ENCODE measurements at places on chromosomes 2 and 18.
A peak's percentile ranks its signal among the peaks of the same experiment; 100 is the strongest.

DNA sequence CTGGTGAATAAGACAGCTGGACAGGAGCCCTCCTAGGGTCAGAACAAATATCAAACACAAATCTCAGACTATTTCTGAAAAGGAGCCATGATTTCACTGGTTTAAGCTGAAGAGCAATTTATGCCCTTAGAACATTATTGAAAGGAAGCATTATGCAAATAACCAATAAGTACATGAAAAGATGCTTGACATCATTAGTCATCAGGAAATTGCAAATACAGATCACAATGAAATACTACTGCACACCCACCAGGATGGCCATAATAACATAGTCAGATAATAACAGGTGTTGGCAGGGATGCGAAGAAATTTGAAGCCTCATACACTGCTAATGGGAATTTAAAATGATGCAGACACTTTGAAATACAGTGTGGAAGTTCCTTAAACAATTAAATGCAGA is 176.4 kb upstream of the RAB6C start:
- no peak for DNase-seq

DNA sequence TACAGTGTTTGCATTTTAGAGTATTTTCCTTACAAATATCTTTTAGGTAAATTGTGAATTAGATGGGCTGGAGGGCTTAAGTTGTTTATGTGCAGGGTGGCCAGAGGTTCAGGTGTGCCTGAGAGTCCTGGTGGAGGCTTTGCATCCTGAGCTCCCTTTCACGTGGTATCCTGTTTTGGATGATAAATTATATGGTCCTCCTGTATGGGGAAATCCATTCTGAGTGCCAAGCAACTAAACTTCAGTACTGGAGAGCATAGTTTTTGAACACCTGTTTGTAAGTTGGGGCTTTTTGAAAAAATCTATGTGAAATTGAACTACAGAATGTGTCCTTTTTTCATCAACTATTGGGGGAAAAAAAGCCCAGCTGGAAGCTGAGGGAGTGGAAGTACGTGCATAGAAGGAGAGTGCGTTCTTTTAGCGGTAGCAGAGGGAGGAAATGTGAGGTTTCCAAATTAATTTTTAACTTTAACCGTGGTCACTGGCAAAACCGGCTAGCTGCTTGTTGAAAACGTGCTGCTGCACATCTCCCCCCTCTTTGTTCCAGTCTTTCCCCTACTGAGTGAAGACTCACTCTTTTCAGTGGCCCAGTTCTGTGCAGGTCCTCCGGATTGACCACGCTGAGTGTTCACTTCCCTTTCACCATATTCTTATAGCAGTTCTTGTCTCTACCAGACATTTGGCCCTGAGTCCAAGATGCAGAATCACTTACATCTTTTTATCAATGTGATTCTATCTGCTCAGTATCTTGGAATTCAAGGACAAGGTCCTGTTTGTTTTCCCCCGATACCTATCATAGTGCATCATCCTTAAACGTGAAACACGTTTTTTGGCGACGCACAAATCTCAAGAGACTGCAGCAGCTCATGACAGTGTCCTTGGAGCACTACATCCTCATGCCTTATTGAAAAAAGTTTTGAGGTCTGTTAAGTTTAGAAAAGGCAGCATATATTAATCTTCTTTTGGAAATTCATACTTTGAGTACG is 15.3 kb downstream of the CNOT11 start:
- DNase-seq: no peak

DNA sequence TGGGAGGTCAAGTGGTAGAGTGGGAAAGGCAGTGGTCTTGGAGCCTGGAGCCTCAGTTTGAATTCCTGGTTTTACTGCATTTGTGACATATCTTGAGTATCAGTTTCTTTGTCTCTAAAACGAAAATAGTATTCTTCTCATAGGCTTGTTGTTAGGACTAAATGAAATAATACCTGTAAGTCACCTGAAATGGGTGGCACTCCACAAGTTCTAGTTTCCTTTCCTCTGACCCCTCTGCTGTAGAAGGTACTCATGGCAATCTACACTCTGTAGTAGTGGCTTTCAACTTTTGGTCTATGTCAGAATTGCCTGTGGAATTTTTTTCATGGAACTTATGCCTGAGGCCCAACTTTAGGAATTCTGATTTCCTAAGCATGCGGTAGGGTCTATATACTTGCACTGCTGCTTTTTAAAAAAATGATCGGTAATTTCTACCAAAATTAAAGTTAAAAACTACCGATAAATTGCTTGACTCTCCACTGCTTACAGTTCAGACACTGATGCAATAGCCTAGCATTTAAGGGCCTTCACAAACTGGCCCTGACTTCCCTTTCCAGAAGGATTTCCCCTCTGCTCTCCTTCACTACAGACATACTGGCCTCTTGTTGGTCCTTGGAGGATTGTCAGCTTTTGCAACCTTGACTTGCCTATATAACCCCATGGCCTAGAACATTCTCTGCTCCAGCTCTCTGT is 47.2 kb downstream of the PLEK start:
- DNase-seq: no peak

DNA sequence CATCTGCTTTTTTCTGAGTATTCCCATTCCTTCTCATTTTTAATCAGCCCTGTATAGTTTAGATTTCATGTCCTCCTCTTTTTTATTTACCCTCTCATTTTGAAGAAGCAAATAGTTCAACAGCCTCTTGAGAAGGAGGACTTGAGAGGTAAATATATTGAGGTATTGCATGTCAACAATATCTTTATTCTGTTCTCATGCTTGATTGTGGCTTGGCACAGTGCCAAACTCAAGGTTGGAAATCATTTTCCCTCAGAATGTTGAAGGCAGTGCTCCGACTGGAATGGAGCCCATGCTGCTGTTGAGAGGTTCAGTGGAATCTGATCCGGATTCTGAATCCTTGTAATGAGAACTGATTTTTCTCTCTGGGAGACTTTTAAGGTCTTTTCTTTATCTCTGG is 31.0 kb upstream of the GALNT3 start:
- DNase-seq: peak; percentile 18

GRCh38 chr2:97769711-97770110 is 56.3 kb downstream of the ZAP70 start:
- no peak for DNase-seq

GRCh38 chr18:11487390-11487789 is 122.0 kb upstream of the SLC35G4 start:
- DNase-seq: no peak
